ENCODE measurements at places on chromosomes 13 and 19. TPM values are rescaled to one million over a fixed set of nuclear protein-coding genes. Genes with fewer than 3 reads are reported as not detected.

CRX gene
- polyA plus RNA-seq = not detected

ZNF865 gene
- polyA plus RNA-seq = 4.0 TPM

GARIN5A gene
- 3.4 TPM for polyA plus RNA-seq

RAB3A gene
- polyA plus RNA-seq = 1.9 TPM

ATP1A3 gene
- polyA plus RNA-seq = 4.3 TPM
